ENCODE measurements at places on chromosomes 1 and 21.
A peak's percentile ranks its signal among the peaks of the same experiment; 100 is the strongest.

GRCh38 chr1:160083968-160084770 is 2.8 kb downstream of the KCNJ9 start:
- peak; percentile 87 for DNase-seq

GRCh38 chr1:119713039-119713748 is 1.5 kb downstream of the PHGDH start:
- peak; percentile 57 for DNase-seq

GRCh38 chr1:68115308-68115707 is 64.9 kb upstream of the DIRAS3 start:
- no peak for DNase-seq

- no peak for DNase-seq
Observed at GRCh38 chr1:234775477-234776246, 165.7 kb upstream of the IRF2BP2 start.

DNA sequence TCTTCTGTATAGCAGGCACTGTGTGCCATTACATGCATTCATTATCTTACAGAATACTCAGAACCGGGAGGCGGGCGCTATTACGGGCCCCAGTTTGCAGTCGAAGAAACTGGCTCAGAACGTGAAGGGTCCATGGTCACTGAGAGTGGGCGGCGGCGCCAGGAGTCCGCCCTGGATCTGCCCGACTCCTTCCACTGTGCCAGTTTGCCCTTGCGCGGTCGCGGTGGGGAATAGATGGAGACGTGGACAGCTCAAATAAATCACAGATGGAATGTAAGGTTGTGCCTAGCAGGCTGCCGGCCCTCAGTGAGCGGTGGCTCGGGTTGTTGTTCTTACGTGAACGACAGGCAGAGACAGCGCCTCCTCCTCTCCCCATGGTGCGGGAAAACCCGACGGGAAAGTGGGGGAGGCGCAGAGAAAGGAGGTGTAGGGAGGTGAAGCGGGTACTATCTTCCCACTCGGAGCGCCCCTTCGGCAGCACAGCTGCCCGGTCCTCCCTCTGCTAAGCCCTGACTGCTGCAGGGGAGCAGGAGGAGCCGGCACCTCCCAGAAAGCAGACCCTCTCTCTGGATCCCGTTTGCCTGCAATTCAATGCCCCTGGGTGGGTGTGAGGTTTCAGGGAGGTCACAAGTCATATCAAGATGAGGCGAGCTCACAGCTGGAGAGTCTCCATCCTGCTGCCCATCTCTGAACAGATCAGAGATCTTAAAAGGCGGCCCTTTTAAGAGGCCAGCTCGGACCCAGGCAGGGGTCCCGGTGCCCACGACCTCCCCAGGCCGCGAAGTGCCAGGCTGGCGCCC is 1.1 kb downstream of the COL9A2 start:
- DNase-seq: peak; percentile 54

GRCh38 chr1:76153841-76154205 is 79.3 kb downstream of the ST6GALNAC3 start:
- DNase-seq: no peak

- DNase-seq: no peak
Observed at GRCh38 chr1:181554465-181554864, 71.1 kb downstream of the CACNA1E start.

GRCh38 chr1:17890056-17890814 is 135.1 kb downstream of the ACTL8 start:
- DNase-seq: no peak

DNA sequence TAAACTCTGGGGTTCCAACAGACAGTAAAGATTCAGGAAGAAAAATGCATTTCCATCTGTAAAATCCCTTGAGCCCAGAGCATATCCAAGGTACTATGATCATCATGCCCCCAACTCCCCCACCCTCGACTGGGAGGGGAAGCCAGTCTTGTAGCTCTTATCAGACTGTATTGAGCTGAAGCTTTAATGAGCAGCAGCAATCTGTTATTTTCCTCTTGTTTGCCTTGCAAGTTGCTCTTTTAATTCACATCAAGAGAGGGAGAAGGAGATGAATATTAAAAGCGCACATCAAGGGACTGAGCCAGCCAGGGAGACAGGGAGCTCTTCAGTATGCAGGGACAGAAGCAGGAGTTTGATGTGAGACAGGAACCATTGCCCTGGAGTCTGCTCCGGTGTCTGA is 52.5 kb upstream of the KCNA3 start:
- DNase-seq: no peak

DNA sequence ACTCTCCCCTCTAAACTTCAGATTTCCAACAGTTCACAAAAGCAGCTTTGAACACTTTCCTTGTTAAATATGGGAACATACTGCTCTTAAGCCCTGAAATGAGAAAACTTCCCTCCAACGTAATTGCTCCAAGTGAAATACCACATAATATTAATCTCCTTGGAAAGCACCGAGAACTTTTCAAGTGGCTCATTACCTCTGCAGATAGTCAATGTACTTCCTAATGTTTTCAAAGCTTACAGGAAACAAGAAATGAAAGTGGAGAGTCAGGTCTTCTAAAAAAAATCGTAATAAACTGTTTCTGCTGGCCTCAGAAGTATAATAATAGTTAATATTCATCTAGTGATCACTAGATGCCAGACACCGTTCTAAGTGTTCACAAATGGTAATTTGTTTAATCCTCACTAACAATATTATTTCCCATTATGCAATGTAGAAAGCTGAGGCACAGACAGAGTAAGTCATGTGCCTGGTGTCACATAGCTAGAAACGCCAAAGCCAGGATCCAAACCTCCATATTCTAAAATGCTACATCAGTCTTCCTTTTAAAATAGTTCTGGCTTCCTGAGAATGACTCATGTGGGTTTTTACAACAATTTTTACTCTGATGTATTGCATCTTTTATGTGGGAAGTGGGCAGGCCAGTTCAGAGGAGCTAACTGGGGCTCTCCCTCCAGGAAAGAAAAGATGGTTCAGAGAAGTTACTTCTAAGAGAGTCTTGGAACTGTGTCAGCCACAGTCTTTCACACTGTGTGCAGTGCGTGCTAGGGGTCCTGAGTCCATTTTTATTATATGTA is 177.2 kb downstream of the PLPPR4 start:
- DNase-seq: no peak

GRCh38 chr1:200895801-200896530 is 1.3 kb downstream of the INAVA start:
- no peak for DNase-seq

- DNase-seq: no peak
Observed at GRCh38 chr1:15489052-15489736, 13.3 kb downstream of the CELA2B start.

DNA sequence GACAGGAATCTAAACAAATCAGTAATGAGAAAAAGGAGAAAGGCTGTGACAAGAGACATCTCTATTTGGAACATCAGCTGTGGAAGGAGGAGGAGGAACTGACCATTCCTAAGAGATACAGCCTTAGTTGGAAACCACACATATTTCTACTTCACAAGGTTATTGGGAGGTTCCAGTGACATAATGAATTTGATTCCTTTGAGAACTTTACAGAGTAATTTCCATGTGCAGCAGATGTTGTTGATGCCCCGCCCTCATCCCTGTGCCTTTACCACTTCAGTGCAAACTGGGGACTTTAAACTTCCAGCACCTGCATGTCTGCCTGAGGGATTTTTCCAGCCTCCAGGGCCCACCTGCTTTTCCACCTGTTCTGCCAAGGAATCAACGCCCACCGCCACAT is 9.3 kb upstream of the ST6GALNAC5 start:
- peak; percentile 37 for DNase-seq

DNA sequence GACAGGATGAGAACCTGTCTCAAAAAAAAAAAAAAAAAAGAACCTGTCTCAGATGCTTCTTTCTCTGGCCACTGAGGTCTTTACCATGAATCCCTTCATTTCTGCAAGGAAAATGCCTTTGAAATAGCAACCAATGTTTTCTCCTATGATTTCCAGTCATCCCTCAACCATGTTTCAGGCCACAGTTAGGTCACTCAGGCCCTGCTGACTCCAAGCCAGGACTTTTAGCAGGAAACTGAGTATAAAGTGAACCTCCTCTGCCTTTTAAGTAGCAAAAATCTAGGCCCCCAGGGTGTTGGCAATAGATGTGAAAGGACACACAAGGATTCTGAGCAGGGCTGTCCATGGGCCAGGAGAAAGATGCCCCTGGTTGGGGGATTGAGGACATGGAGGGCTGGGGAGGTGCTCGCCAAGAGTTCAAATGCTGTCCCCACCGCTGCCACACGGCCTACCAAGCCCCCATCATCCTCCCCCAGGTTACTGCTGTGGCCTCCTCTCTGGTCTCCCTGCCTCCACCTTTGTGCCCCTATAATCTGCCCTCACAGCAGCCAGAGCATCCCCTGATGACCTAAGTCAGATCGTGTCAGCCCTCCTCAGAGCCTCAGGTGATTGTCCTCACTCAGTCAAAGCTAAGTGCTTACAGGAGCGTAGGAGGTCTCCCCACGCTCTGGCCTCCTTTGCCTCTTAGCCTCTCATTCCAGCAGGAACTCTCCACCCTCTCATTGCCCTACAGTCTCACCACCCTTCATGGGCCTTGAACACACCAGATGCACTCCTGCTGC is 54.6 kb downstream of the MATN1 start:
- no peak for DNase-seq

GRCh38 chr1:206495493-206496046 is 11.8 kb upstream of the RASSF5 start:
- DNase-seq: peak; percentile 75

GRCh38 chr1:34808051-34808810 is 15.4 kb downstream of the GJA4 start:
- DNase-seq: no peak

GRCh38 chr1:3453203-3453761 is 1.2 kb upstream of the ARHGEF16 start:
- peak; percentile 30 for DNase-seq

- no peak for DNase-seq
Observed at GRCh38 chr1:17612831-17613230, 73.3 kb downstream of the ARHGEF10L start.

- no peak for DNase-seq
Observed at GRCh38 chr1:30569384-30569783, 154.0 kb downstream of the MATN1 start.

- DNase-seq: peak; percentile 93
Observed at GRCh38 chr21:43646550-43647260, 12.6 kb downstream of the HSF2BP start.

GRCh38 chr1:96464066-96464465 is 257.5 kb upstream of the PTBP2 start:
- no peak for DNase-seq

DNA sequence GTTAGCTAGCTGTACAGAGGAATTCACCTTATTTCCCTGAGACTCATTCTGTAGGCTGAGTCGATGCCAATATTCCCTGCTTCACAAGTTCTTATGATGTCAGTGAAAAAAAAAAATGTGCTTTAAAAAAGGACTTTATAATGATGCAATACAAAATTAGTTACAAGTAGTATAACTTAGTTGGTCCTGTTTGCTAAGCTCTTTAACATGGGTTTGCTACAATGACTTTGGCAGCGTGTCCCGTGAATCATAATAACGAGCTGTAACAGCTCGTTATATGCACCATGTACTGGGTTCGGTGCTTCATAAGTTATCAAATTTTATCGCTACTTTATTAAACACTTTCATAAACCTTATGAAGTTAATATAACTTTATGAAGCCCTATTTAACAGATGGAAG is 349.7 kb downstream of the LMX1A start:
- DNase-seq: no peak

DNA sequence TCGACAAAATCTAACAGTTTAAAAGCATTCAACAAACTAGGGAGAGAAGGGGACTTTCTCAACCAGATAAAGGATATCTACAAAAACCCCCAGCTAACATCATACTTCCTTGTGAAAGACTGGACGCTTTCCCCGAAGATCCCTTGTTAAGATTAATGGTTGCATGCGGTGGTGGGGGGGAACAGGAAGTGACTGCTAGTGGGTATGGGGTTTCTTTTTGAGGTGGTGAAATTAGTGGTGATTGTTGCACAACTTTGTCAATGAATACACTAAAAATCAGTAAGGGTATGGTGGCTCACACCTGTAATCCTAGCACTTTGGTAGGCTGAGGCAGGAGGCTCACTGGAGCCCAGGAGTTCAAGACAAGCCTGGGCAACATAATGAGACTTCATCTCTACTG is 26.9 kb upstream of the EYA3 start:
- DNase-seq: no peak

DNA sequence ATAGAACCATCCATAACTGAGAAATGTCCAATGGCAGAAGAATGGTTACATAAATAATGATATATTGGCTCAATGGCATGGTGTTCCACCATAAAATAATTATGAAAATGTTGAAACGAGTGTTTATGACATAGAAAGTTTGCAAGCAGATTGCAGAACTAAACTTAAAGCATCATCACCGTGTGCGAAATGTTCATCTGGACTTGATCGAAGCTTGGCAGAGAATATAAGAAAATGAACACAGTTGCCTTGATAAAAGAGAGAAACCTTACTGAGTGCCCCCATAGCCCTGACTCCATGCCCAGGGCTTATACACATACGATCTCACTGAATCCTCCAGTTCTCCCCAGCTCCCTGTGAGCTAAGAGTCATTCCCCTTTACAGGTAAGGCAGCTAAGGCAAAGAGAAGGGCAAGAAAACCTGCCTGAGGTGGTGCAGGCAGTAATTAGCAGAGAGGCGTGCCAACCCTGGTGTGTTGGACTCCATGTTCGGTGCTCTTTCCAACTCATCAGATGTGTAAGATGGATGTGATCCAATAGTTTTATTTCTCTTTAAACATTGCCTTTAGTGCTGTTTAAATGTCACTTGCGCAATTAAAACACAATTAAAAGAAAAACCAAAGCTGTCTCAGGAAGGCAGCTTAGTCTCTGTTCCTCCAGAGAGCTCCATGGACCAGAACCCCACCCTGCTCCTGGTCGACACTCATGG is 21.8 kb upstream of the SPOCD1 start:
- no peak for DNase-seq

GRCh38 chr1:207805841-207806421 is 54.1 kb downstream of the CD46 start:
- DNase-seq: no peak

GRCh38 chr1:8822373-8823294 is 5.2 kb upstream of the RERE start:
- peak; percentile 10 for DNase-seq

DNA sequence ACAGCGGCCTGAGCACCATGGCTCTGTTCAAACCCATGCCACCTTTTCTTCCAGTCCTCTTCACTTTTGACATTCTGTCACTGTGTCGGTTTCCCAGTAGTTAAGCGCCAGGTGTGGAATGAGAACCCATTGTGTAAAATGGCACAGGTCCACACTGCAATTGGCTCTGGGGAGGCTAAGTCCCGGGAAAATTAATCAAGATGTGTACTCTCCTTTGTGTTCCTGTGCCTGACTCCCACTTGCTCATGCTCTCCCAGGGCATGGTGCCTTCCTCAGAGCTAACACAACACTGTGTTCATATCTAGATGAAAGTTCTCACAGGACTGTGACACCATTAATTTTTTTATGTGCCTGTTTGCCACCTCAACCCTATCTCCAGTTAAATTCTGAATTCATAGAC is 59.0 kb upstream of the BTG3 start:
- no peak for DNase-seq

- DNase-seq: no peak
Observed at GRCh38 chr1:85433096-85433495, 31.9 kb downstream of the DDAH1 start.

GRCh38 chr1:215256936-215257679 is 174.6 kb downstream of the KCNK2 start:
- DNase-seq: no peak

GRCh38 chr1:24641646-24642151 is 1.4 kb upstream of the SRRM1 start:
- DNase-seq: no peak

Measured in NCI-H526 (cell line).